ENCODE measurements at places on chromosomes 3 and 15.
A peak's percentile ranks its signal among the peaks of the same experiment; 100 is the strongest.

- no peak for DNase-seq
Observed at GRCh38 chr3:111072031-111072921, 660 bp downstream of the NECTIN3 start.

DNA sequence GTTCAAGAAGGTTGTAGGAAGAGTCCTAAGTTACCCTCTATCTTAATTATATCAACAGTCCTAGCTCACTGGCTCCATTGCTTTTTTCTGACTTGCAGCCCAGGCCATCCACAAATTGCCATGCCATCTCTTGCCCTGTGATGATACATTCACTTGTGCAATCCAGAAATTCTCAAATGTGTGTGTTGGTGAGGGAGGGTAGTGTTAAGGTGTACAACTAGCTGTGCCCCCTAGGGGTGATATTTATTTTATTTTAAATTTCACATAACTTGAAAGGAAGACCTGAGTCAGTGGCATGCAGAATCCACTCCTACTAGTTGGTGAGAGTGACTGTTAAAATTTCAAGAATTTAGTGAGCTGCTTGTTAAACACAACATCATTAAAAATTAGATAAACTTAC lies 156.1 kb upstream of the ANKRD28 start:
- no peak for DNase-seq

- DNase-seq = no peak
Observed at GRCh38 chr15:96470681-96471310, 140.3 kb downstream of the NR2F2 start.

GRCh38 chr3:86995537-86995936 lies 4.6 kb upstream of the VGLL3 start:
- no peak for DNase-seq

DNA sequence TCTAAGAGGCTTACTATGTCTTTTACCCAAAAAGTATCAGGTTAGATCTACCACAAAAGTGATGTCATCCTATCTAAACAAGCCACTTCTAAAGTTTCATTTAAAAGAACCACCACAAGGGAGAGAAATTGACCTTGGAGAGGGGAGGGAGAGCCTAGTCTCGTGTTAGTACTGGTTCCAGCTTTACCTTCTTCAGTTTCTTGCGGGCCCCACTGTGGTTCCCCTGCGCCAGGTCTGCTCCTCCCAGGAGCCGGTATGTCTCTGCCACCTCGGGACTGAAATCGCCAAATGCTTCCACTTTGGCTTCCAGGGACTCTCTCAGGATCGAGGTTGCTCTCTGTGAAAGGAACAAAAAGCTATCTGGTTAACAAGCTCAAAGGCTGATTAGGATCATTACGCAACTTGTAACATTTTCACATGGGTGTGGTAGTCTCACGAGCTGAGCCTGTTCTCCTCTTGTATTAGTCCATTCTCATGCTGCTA lies 51.1 kb downstream of the SYNM start:
- no peak for DNase-seq

GRCh38 chr3:181940703-181941102 lies 229.0 kb downstream of the SOX2 start:
- DNase-seq = no peak

- no peak for DNase-seq
Observed at GRCh38 chr15:57437564-57437963, 61.3 kb downstream of the CGNL1 start.

DNA sequence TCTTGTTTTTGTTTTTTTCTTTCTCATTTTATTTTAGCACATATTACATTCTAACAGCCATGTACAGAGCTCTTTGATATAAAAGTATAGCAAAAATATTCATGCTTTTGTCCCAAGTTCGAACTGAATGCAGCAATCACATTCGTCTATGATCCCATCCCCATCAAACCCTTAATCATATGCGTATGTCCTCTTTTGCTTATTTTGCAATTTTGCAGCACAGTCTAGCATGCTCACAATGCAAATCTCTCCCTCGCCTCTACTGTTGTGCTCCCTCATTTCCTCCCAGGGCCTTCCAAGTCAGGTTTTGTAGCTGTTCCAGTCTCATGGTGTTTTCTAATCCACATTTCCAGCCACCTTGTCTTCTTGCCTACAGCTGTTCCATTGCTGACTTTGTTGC lies 144.6 kb upstream of the VEPH1 start:
- DNase-seq = no peak

DNA sequence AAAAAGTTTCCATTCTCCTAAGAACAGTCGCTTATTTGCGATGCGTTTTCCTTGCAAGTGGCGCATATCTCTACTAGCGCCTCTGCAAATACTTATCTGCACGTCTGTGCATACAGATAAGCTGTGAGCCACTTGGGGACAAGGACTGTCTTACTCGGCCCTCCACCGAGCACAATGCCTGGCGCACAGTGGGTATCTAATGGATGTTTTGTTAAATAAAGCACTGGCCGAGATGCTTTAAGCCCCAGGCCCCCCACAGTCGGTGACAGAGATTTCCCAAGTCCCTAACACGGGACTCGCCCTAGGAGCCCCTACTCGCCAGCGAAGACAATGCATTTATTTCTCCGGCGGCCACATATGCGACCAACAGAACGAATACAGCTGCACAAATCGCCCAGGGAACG lies 503 bp downstream of the HLTF start:
- DNase-seq = no peak

GRCh38 chr3:10557781-10558373 lies 52.5 kb upstream of the ATP2B2 start:
- no peak for DNase-seq

- DNase-seq = no peak
Observed at GRCh38 chr3:62261121-62261520, 112.2 kb downstream of the FEZF2 start.

DNA sequence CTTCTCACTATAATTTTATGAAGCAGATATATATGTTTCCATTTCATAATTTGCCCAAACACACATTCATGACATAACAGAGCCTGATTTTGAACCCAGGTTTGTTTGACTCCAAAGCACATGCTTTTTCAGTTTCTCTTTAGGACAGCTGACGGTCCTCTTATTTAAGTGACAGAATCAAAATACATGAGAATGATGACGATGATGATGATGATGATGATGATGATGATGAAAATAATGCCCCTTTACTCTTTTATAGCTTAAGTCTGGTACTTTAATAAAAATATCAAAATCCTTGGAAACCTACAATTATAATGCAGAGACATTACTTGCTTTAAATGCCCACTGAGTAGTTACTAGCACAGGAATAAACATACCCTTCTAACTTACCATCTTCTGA lies 15.3 kb downstream of the COPB2 start:
- DNase-seq = no peak

DNA sequence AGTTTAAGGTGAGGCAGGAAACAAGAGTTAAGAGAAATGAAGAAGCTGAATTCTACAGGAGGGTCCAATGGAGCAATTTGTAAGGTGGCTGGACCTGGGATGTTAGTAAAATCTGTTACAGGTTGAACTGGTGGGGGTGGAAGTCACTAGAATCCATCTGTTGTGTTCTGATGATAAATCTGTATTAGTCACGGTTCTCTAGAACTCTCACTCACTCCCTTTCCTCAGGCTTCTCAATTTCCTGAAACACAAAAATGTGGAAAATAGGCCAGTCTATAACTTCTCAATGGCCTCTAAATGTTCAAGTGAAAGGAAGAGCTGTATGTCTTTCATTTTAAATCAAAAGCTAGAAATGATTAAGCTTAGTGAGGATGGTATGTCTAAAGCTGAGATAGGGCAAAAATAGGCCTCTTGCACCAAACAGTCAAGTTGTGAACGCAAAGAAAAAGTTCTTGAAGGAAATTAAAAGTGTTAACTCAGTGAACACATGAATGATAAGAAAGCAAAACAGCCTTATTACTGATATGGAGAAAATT lies 180.2 kb upstream of the CBLB start:
- no peak for DNase-seq

- DNase-seq = no peak
Observed at GRCh38 chr15:79769069-79769481, 127.7 kb downstream of the MTHFS start.

DNA sequence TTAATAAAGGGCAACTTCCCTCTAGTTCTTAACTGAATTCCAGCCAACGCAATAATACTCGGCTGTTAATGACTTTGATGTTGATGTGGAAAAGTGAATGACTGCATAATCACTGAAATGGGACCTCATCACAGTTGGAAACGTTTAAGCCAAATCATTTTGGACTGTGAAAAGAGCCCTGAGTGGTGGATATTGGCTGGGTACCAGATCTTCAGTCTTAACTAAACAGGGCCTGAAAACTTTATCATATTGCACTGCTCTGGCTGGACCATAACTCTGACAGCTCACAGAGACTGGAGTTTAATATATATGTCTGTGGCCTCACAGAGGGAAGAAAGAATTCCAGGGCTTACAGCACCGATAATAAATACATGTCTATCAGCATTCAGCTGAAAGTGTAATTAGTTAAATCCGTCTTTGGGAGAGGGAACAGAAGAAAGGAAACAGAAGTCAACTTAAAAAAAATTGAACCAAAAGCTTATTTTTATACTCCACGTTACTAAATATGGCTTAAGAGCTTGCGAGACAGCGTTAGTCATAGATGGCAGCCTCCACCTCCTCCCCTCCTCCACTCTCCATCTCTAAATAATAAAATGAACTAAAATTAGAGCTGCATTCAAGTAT lies 222.3 kb upstream of the CDIN1 start:
- DNase-seq = no peak

GRCh38 chr3:195900436-195901355 lies 7.7 kb downstream of the TNK2 start:
- DNase-seq = peak; percentile 56

- no peak for DNase-seq
Observed at GRCh38 chr3:36615861-36616260, 148.5 kb downstream of the DCLK3 start.

DNA sequence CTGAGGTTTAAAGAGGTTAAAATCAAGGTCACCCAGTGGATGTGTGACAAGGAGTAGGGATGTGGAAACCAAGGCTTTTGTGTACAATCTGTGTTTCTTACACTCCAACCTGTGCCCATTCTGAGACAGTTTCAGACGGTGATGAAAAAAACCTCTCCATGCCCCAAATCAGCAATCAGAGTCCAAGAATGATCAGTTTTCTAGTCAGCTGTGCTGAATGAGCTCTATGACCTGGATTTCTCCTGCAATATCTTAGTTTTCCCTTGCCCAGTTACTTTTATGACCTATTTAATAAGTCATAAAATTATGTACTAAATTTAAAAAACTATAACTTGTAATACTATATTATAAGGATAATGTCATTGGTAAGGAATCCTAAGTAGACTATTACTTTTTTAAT lies 37.5 kb upstream of the CBLB start:
- DNase-seq = no peak

GRCh38 chr3:177983320-177983719 lies 552.9 kb upstream of the KCNMB2 start:
- no peak for DNase-seq

DNA sequence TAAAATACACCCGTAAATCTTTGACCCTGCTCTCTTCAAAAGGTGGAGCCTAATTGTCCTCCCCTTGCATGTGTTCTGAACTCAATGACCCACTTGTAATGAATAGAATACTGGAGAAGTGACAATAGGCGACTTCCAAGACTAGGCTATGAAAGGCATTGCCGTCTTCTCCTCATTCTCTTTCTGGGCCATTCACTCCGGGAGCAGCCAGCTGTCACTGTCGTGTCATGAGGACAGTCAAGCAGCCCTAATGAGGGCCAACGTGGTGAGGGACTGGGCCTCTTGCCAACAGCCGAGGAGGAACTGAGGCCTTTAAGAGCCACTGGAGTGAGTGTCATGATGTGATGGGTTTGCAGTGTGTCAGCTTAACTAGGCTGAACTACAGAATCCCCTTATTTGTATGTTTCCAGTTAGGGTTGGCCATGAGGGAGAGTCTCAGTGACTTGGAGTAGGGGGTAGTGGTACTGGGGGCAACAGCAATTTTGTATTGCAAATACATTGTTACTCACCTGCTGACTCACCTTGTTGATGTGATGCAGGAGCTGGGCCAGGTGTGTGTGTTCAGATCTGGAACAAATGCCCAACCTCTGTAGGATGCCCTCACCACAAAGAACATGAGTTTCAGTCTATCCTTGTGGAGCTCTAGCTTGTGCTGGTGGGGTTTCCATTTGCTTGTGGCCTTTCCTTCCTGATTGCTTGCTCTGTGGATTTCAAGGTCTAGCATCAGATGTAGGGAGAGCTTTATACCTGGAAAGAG lies 188.5 kb upstream of the PROK2 start:
- no peak for DNase-seq

DNA sequence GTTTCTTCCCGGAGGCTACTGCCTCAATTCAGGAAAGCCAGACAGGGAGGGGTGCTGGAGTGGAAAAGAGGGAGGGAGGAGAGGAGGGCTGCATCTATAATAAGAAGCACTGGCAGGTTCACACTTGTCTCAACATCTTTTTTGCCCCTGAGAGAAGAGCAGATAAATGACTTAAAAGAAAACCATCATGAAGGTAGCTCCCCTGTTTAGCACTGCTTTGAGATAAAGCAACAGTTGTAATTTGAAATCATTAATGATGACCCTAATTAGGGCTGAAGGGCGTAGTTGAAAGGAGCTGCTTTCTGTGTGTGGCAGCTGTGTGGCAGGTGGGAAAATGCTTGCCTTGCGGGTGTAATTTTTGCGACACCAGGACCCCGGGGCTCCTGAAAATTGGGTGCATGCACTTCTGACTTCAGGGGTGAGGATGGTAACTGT lies 222.8 kb upstream of the IL12A start:
- DNase-seq = no peak

- DNase-seq = no peak
Observed at GRCh38 chr3:177157492-177157891, 39.8 kb downstream of the TBL1XR1 start.

DNA sequence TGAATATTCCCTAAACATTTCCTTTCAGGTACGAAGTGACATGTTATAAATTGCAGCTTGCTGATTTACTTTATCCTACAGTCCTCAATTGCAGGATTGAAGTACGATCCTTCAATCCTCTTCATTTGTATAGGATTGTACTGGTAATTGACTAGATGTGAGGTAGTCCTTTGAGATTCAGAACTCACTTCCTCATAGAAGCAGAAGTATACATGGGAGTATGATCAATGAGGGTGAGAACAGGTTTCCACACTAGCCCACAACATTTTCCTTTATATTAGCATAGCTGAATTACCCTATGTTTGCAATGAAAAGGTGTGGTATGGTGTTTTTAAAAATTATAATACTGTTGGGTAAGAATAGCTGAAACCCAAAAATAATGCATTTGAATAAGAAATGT lies 160.0 kb upstream of the UMPS start:
- no peak for DNase-seq

GRCh38 chr3:57059411-57059810 lies 1.1 kb upstream of the SPATA12 start:
- no peak for DNase-seq

GRCh38 chr3:171200052-171200749 lies 173.7 kb upstream of the SLC2A2 start:
- no peak for DNase-seq

DNA sequence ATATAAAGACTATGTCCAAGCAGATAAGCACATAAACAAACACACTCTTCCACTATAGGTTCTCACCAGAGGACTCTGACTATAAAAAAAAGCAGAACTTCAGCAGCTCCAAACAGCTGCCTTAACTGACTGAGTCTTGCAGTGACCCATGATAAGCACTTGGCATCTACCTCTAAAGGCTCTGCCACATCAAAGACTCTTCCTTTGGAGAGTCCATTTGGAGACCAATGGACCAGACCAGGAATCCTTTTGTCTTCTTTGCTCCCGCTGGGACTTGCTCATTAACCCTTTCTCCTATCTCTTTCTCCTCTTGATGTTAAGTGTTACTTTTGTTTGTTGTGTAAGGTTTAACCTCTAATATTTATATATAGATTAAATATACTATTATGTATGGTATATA lies 424.1 kb downstream of the RSL24D1 start:
- no peak for DNase-seq

- no peak for DNase-seq
Observed at GRCh38 chr3:152460936-152461335, 192.2 kb downstream of the MBNL1 start.

Measured in dermis microvascular lymphatic vessel endothelial cell (primary cell).